Omental fat pad (tissue), 4 donors: ENCODE measurements at places on chromosomes 16 and 17. TPM values are rescaled to one million over a fixed set of nuclear protein-coding genes. Genes with fewer than 3 reads are reported as not detected.

Gene OTOP3
- not detected for total RNA-seq

Gene LRRC36
- 0.84 TPM for total RNA-seq

Gene RARA
- total RNA-seq = 30.4 TPM

Gene DOC2A
- 1.2 TPM for total RNA-seq

- DNase-seq = no peak
Measured at GRCh38 chr17:7477392-7478275, 1.8 kb downstream of the ZBTB4 start.

- DNase-seq = no peak
Measured at GRCh38 chr16:6020162-6020985, 922.8 kb upstream of the EEF2KMT start.

DNA sequence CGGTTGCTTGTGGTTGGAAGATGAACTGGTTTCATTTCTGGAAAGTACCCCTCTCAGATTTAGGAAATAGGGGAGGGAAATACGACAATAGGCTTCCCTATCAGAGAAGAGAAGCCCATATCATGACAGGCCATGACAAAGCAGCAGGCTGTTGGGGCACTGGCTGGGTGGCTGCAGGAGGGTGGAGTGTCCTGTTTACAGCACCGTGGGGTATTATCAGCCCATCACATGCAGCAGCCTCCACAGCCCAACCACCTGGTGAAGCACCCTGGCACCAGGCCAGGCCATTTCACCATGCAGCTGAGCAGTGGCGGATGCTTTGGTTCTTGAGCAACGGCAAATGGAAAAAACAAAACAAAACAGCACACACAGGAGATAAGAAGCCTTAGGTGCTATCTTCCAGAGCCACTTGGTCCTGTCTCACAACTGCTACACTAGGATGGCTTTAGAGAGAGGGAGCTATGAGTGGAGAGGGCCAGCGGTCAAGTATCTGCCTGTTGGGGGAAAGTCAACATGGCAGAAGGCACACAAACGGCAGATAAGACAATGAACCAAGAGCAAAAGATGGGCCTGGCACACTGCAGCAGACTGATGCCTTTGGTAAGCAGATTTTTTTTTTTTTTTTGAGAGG is 24.2 kb downstream of the FAM117A start:
- peak; percentile 71 for DNase-seq

DNA sequence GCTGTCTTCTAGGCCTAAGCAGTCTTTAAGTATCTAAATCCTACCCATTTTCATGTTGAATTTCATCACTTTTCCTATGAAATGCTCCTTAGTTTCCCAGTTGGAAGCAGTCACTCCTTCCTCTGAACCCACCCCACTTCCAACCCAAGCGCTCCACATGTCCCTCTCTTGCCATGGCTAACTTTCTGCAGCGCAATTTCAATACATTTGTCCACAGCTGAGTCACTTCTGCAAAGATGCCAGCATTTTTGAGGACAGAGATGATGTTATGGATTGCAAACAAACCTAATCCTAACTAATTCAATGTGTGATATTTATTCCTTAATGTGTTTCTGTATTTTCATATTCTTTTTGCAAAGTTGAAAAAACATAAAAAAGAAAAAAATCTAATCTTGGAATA is 71.7 kb downstream of the HLF start:
- no peak for DNase-seq

GRCh38 chr16:4111748-4112696 is 4.2 kb downstream of the ADCY9 start:
- no peak for DNase-seq

DNA sequence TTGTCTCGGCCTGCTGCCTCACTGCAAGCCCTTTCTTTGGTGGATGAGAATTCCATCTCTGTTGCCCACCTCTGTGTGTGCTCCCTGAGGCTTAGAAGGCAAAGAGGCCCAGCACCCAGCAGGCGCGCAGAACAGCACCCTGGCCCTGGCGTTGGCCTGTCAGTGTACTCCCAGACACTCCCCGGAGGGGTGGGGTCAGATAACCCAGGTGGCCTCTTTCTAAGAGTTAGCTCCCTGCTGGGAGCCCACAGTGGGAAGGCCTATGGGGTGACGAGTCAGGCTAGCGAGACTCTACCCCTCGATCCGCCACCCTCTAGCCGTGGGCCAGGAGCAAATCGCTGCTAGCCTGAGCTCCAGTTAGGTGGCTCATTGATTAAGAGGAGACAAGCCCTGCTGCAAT is 38.1 kb downstream of the SRL start:
- DNase-seq = no peak

GRCh38 chr17:52681480-52681879 is 523.0 kb upstream of the CA10 start:
- DNase-seq = no peak

GRCh38 chr17:20774472-20775135 is 195.1 kb downstream of the CDRT15L2 start:
- no peak for DNase-seq

DNA sequence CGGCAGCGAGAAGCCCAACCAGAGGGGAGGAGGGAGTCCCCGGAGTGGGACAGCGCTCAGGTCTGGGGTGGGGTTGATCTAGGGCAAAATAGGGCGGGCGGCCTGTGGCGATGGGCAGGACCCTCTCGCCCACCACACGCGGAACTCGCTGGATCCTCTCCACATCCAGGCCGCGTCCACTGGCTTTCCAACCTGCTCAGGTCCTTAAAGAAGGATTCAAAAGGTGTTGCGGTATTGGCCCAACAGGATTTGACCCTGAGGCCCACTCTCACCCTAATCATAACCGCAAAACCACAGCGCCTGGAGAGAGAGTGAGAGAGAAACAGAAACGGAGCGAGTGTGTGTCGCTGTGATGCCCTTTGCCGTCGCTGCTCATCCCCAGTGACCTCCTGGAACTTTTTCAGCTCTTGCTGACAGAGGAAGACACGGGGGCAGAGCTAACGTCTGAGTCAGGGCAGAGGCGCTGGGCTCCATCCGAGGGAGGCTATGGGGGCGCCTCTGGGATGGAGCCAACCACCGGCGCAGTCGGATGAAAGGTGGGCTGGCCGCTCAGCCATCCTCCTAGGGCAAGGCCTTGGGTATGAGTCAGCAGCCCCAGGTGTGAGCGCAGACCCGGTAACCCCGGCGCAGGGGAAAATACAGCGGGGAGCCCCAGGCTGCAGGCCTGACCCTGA is 16.7 kb upstream of the OR1F1 start:
- no peak for DNase-seq

DNA sequence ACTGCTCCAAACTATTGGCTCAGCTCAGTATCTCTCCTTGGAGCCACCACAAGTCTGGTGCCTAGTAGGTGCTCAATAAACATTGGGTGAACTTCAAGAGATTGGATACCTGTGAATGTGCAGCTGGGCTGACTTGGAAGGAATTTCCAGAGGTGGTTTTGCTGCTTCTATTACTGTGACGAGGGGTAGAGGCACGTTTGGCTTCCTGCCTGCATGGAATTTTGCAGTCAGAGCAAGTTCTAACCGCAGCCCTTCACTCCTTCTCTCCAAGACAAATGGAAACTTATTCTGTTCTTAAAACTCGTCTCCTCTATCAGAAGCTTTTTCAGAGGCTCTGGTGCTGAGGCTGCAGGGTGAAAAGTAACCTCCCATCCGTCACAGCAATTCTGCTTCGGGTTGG is 342.5 kb downstream of the CPPED1 start:
- DNase-seq = no peak

DNA sequence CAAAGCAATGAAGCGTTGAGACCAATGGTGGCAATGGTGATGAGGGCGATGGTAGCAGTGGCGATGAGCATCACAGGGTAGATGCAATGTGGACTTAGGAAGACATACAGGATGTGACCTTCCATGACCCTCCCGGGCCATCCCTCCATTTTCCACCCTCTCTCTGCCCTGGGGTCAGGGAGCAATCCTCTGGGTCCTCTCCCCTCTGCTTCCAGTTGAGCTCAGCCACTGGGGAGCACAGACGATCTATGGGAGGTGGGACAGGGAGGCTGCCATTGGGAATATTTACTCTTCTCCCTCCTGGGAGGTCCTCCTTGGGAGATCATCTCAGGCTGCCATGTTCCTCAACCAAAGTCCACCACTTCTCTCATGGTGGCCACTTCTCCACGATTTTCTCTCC is 260.7 kb upstream of the FOXF1 start:
- DNase-seq = no peak

DNA sequence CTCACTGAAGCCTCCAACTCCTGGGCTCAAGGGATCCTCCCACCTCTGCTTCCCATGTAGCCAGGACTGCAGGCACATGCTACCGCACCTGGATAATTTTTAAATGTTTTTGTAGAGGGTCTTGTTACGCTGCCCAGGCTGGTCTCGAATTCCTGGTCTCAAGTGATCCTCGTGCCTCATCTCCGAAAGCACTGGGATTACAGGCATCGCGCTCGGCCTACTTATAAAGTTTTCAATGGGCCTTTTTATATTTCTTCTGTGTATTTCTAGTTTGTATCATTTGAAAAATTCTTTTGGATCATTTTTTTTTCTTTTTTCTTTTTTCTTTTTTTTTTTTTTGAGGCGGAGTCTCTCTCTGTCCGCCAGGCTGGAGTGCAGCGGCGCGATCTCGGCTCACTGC is 7.3 kb upstream of the TLCD3A start:
- DNase-seq = no peak

DNA sequence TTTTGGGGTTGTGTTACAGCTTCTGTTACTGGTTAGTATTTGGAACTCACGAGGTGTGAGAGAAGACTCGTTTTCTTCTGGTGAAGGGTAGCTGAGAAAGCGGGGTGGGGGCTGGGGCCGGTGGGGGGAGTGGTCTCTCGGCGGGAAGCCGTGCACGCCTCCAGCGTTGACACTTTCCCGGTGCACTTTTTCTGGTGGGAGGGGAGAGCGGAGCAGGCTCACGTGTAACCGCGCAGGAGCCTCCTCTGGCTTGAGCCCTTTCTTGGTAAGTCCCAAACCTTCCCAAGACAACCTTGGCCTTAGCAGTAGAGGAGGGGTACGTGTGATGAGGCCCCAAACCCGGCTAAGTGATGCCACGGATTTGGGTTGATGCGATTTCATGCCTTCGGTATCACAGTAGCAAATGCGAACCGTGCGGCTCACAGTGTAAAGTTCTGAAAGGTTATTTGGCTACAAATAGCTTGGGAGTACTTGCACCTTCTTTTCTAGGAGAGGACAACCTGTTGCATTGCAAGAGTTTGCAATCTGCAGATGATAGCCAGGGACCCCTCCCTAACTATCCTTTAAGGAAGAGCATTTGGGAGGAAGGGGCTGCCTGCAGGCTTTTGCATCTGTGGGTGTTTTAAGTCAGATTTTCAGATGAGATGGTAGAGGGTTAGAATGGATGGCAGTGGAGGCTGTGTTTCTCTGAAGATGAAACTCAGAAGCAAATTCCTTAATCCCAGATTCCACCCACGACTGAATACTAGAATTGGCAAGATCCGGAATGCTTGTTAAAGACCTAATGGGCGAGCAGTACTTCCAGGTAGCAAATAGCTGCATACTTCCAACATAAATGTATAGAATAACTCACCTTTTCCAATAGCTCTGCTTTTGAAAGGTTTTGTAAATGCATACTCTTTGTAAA is 1.5 kb downstream of the HLF start:
- no peak for DNase-seq
